Tongue (tissue), 3 donors: ENCODE measurements at places on chromosomes 5 and 9. TPM values are rescaled to one million over a fixed set of nuclear protein-coding genes. Genes with fewer than 3 reads are reported as not detected.

Gene NDST1
- 91.4 TPM for total RNA-seq

Gene NR5A1
- total RNA-seq: not detected

Gene FOXD4L5
- not detected for total RNA-seq

Gene NEUROG1
- not detected for total RNA-seq

Gene PAEP
- total RNA-seq: not detected

Gene IL31RA
- 4.1 TPM for total RNA-seq

Gene FCN2
- not detected for total RNA-seq

Gene DMRT3
- not detected for total RNA-seq

Gene HAPLN1
- total RNA-seq: 1.6 TPM

Gene MELK
- 9.8 TPM for total RNA-seq

Gene SIT1
- not detected for total RNA-seq

Gene RASA1
- 36.3 TPM for total RNA-seq

Gene COQ4
- 29.8 TPM for total RNA-seq

Gene ZFP37
- total RNA-seq: 8.9 TPM

Gene TMEM232
- total RNA-seq: 3.8 TPM

Gene PCDHB6
- 0.82 TPM for total RNA-seq

- no peak for DNase-seq
Observed at GRCh38 chr5:113804264-113804663, 290.8 kb downstream of the YTHDC2 start.

GRCh38 chr5:116303340-116303739, 218.5 kb downstream of the COMMD10 start:
- DNase-seq: no peak

DNA sequence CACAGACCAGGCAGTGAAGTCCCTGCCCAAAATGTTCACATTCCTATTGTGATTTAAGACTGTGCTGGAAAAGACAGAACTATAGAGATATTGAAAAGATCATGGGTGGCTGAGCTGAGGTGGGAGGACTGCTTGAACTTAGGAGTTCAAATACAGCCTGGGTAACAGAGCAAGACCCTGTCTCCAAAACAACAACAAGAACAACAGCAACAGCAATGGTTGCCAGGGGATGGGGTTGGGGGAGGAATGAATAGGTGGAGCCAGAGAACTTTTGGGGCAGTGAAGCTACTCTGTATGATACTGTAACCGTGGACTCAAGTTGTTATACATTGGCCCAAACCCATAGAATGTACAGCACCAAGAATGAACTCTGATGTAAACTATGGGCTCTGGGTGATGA, 88.2 kb downstream of the DCP2 start:
- DNase-seq: no peak

- peak; percentile 60 for DNase-seq
Observed at GRCh38 chr5:91125916-91126315, 257.2 kb downstream of the ARRDC3 start.

DNA sequence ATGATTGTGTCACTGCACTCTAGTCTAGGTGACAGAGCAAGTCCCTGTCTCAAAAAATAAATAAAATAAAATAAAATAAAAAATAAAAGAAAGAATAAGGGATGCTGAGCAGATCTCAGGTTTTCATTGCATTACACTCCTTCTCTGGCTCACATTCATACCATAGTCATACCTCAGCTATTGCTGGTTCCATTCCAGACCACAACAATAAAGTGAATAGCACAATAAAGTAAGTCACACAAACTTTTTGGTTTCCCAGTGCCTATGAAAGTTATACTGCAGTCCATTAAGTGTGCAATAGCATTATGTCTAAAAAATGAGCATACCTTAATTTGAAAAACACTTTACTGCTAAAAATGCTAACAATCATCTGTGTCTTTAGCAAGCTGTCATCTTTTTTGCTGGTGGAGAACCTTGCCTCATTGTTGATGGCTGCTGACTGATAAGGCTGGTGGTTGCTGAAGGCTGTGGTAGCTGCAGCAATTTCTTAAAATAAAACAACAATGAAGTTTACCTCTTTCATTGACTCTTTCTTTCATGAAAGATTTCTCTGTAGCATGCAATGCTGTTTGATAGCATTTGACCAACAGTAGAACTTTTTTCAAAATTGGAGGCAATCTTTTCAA, 415.7 kb downstream of the ZNF608 start:
- DNase-seq: no peak

- DNase-seq: peak; percentile 52
Observed at GRCh38 chr5:58871648-58872242, 288.9 kb downstream of the RAB3C start.

GRCh38 chr9:75626860-75627259, 263.6 kb upstream of the PCSK5 start:
- no peak for DNase-seq

GRCh38 chr5:148162038-148162437, 6.3 kb upstream of the SPINK14 start:
- no peak for DNase-seq

- no peak for DNase-seq
Observed at GRCh38 chr9:90898228-90898627, 96.6 kb downstream of the SYK start.

GRCh38 chr5:10725636-10726035, 35.4 kb downstream of the DAP start:
- DNase-seq: no peak

DNA sequence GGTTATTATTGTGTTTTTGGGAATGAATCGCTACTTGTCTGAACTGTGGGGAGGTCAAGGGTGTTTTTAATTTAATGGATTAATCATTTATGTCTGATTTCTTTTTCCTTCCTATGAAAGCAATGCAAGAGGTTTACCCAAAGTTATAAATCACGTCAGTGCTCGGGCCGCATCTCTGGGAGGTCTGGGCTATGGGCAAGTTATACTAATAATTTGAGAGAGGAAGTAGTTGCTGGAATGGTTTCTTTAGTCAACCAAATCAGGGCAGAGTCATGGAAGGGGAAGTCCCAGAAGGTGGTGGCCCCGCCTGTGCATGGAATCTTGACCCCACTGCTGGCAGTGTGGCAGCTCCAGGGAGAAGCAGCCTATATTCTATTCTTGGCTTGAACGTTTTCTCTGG, 180.2 kb downstream of the HSPA4 start:
- no peak for DNase-seq

GRCh38 chr5:110625376-110625999, 101.0 kb downstream of the TMEM232 start:
- peak; percentile 51 for DNase-seq

DNA sequence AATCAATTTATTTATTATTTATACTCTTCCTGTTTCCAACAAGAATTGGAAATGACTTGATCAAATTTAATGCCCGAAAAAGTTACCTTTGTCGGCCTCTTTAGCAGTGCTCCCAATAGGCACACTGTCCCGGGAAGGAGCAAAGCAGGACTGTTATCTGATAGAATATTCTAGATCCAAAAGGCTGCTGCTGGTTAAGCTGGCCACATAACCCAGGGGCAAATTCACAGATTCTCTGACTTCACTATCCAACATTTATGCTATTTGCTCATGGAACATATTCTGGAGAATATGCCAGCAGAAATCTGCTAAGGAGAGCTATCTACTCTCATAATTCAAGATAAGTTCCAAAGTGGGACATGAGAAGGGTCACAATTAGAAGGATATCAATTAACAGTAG, 100.2 kb upstream of the DMAC1 start:
- DNase-seq: no peak

GRCh38 chr5:76819851-76820525, 1.2 kb downstream of the F2RL1 start:
- no peak for DNase-seq

DNA sequence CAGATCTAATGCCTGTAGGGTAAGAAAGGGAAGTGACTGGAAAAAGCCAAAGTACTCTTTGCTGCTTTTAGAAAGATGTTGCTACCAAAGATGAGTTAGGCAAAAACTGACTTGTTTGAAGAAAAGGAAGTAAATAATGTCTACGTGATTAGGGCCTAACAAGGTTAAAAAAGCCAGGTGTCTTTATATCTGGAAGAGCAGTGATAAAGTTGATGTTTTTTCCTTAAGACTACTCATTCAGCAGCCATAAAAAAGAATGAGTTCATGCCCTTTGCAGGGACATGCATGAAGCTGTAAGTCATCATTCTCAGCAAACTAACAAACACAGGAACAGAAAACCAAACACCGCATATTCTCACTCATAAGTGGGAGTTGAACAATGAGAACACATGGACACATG, 13.5 kb upstream of the AMACR start:
- DNase-seq: no peak

DNA sequence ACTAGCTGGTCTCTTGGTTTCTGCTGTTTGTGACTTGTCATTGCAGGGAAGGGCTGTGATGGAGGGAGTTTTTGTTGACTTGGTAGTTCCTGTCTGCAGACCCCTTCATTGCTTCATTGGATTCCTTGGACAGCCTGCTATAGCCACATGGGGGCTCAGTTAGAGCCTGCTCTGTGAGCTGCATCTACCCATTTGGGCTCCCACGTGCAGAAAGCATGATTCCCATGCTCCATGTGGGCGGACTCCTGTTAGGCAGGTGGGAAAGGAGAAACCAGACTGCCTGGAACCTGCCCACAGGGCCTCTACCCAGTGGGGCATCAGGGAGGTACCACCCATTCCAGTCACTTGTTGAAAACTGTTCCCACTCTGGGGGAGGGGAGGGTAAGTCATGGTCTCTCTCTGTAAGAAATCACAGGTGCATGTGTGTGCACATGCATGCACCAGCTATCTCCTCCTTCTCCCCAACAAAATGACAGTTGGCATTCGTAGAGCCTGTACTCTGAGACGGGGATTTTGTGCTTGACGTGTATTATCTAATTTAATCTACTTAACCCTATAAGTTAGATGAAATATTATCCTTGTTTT, 61.0 kb downstream of the DAPK1 start:
- DNase-seq: no peak

GRCh38 chr9:36748322-36748899, 175.7 kb downstream of the MELK start:
- DNase-seq: peak; percentile 78

GRCh38 chr5:177426566-177427210, at the start of gene GRK6:
TSS of gene GRK6 (plus strand) at chr5:177426676. CDS start at chr5:177426846, 170 bp downstream.
- DNase-seq: peak; percentile 57

GRCh38 chr5:59709346-59709821, 184.1 kb downstream of the PDE4D start:
- peak; percentile 54 for DNase-seq
